Coronary artery (tissue), 2 donors: ENCODE measurements at places on chromosomes 6 and 20.

GRCh38 chr6:27766405-27766804, 145.8 kb downstream of the OR2B2 start:
- DNase-seq, result no peak

DNA sequence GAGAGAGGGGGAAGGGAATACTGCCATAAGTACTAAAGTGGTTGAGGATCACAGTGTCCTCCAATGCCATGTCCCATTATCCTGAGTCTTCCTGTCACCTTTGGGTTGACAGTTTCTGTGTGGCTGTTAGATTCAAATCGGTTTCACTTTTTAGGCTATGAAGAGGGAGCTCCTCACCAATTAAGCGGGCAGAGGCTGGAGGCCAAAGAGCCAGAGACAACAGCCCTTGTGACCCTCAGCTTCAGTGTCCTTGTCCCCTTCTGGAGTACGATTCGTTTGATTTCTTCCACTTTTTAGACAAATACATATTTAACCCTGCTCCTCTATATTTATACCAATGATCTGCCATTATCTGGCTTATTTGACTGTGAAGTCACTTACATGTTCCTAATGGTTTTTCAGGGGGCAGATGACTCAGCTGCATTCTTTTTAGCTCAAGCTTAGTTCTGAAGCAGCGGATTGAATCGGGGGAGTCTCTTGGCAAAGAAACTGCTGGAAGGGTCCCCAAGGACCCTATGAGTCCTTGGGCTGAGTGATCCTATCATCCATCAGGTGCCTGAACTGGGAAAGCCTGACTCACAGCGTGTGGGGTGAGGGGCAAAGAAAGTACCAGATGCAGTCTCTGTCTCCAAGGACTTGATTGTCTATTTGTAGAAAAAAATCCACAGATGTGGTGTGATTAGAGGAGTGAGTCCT, 18.2 kb downstream of the FERMT1 start:
- no peak for DNase-seq

DNA sequence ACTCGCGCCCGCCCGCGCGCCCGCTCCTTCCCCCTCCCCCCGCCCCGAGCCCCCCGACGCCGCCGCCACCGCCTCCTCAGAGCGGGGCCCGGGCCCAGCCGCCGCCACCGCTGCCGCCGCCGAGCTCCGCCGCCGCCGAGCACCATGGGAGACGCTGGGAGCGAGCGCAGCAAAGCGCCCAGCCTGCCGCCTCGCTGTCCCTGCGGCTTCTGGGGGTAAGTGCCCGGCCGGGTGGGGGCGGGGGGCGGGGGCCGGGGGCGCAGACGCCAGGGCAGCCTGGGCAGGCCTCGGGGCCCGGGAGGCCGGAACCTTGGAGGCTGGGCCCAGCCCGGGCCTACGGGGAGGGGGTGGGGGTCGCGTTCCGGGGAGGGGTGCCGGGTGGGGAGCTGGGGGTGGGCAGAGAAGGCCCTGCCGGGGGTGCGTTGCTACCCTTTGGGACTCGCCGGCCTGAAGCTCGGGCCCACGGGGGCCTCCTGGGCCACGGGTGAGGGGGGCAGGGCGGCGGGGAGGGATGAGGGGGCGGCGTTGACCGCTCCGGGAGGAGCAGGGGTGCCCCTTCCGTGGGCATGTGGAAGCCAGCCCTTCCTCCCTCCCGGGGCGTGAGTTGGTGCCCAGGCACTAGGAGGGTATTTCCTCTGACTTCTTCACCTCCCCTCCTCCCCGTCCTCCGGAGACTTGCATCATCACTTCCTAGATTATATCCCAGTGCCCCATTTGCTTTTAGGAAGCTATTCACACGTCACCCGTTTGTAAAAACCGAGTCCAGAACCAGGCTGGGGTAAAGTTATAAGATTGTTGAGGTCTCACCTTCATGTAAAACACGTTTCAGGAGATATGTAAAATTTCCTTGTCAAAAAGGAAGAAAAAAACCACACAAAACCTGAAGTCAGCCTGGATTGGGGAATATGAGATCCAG, 533 bp downstream of the ZFAND3 start:
- DNase-seq, result peak; percentile 79

GRCh38 chr6:87099472-87099871, 4.6 kb upstream of the CGA start:
- DNase-seq, result no peak

DNA sequence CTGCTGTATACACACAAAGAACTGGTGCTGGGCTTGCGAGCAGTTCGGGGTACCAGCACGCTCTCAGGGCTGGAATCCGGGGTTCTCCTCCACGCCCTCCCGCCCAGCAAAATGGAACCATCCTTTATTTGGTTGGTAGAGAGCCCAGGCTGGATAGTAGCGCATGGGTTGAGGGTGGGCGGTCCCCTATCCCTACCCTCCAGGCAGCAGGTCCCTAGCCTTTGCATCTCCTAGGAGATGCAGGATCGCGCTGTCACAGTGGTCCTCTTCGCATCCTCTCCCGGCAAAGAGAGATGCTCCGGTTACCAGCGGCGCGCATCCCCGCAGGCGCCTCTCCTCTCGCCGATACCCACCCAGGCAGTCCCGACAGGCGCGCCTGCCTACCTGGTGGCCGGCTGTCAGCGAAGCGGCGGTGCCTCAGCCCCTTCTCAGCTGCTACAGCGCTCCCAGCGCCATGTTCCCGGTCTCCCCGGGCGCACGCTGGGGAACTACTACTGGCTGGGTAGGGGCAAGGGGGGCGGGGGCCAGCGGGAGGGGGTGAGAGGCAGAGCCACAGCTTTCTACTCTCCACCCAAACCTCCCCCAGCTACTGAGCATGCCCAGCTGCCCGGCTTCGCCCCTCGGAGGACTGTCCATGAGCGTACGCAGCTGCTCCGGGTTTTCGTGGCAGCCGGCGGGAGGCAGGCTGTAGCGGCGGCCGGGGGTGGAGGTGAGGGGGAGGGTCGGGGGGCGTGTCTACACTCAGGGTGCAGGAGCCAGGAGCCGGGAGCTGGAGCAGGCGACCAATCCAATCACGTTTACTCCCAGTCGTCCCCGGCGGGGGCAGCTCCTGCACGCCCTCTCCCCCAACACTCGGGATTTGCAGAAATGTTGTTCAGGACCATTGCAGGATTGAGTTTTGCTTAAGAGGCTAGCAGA, at the start of gene PAK5:
TSS of gene PAK5 (minus strand) at position 699 of the 918 bp plus-strand sequence. CDS start 194,748 bp downstream, outside the sequence.
- peak; percentile 56 for DNase-seq

GRCh38 chr6:110664933-110665332, 150.3 kb downstream of the CDK19 start:
- DNase-seq, result no peak

DNA sequence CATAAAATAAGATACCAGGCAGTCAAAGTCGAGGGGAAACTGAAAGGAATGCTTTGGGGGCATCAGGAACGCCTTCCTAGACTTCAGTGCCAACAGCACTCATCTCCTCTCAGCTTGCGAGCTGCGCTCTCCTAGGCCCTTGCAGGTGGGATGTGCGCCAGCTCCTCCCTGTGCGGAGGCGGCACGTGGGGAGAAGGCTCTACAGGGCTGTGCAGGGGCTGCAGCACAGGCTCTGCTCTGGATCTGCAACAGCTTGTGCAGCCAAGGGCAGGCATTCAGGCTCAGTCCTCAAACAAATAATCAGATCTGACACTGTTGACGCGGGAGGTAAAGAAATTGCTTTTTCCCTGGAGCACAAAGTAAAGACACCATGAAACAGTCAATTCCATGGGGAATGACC, 144.8 kb downstream of the TTLL2 start:
- DNase-seq, result no peak

DNA sequence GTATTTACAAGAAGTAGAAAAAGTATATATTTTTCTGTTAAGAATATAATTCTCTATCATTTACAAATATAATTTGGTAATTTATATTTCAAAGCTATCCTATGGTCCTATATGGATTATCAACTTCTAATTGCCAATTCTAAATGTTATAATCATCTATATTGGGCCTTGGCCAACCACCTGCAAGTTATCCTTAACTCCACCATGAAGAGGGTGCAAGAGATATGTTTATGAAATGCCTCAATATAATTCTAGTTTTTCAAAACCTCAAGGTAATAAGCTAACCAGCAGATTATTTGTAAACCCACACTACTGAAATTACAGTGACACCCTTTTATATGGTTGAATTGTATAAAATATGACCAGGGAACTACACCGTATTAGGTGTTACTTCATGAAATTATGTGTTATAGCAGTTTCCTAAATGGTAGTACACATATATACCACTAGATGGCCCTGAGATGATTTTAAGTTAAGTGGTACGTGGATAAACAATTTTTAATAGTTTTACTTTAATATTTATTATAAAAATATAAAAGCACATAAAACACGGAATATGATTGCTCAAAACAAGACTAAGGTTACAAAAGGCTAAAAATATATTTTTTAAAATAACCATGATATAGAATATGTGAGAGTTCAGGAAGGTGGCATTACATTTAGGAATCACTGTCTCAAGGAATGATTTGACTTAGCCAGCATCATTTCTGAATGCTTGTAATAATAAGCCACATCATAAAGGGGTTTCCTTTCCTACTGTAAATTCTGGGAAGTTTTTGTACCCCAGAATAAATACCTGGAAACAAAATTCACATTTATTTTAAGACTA, 9.8 kb upstream of the PNISR start:
- DNase-seq, result no peak

- DNase-seq, result no peak
These were observed 440.3 kb upstream of the HS3ST5 start for GRCh38 chr6:114783083-114783482.

DNA sequence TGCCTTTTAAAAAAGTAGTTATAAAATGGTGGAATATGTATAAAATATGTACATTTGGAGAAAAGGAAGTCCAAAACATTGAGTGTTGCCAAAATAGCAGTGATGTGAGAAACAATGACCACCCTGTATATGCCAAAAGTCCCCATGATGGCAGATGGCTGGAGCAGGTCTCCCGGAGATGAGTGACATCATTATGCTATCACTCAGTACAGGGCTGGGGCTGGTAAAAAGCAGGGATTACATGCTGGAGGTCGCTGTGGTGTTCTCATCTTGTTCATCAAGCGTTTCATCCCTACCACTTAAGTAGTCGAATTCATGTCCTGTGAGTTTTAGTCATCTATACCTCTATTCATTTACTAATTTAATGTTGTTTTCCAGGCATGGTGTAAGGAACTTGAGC, 315.3 kb upstream of the SLC35B3 start:
- no peak for DNase-seq

- no peak for DNase-seq
These were observed 115.5 kb downstream of the CDK19 start for GRCh38 chr6:110699780-110700179.

DNA sequence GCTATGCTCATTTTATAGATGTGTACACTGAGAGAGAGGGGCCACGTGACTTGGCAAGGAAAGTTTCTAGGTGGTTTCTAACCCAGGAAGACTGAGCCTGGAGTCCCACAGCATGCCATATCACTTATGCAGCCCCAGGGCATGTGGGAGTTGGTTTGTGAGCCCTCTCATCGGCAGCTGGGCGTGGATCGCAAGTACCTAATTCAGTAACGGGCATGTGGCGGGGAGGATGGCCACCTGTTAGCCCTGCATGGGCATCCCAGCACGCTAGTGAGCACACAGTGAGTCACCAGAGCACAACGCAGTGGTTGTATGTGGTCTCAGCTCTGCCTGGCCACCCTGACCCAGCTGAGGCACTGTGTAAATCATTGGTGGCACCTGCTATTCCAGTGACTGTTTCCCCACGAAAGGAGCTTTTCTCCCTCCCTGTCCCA, 88.3 kb downstream of the NINL start:
- no peak for DNase-seq

DNA sequence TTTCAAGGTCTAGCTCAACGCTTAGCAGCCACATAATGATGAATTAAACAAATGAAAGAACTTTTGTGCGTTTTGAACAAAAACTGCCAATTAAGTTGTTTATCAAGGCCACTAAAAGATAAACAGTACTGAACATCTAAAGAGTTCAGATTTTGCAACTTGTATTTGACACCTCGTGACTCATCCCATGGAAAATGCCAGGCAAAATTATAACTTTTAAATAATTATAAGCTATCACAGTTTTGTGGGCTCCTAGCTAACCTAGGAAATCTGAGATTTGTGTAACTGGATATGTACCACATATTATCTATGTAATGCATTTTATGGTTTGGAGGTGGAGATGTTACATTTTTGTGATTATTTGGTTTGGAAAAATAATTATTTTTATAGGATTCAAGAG, 9.6 kb upstream of the BAG2 start:
- no peak for DNase-seq

- DNase-seq, result no peak
These were observed 622.4 kb downstream of the HTR1B start for GRCh38 chr6:76840865-76841264.

DNA sequence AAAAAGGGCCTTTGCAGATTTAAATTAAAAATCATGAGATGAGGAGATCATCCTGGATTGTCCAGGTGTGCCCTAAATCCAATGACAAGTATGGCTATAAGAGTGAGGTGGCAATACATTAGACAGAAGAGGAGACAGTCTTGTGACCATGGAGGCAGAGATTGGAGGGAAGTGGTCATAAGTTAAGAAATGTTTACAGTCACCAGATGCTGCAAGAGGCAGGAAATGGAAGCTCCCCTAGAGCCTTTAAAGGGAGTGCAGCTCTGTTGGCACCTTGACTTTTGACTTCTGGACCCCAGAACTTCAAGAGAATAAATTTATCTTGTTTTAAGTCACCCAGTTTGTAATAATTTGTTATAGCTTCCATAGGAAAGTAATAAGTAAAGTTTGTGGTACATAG, 61.1 kb downstream of the HMGN3 start:
- DNase-seq, result no peak

- DNase-seq, result no peak
These were observed 8.9 kb upstream of the MICB start for GRCh38 chr6:31489086-31489485.

DNA sequence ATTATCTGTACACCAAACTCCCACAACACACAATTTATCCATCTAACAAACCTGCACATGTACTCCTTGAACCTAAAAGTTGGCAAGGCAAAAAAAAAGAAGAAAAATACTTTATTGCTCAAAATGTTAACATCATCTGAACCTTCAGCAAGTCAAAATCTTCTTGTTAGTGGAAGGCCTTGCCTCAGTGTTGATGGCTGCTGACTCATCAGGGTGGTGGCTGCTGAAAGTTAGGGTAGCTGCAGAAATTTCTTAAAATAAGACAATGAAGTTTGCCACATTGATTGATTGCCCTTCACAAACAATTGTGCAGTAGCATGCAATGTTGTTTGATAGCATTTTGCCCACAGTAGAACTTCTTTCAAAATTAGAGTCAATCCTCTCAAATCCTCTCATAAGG, 2.7 kb upstream of the WFDC11 start:
- DNase-seq, result no peak

GRCh38 chr6:149820506-149820905, 43.7 kb downstream of the LRP11 start:
- no peak for DNase-seq

GRCh38 chr6:141451511-141452353, 681.0 kb upstream of the GJE1 start:
- DNase-seq, result no peak

DNA sequence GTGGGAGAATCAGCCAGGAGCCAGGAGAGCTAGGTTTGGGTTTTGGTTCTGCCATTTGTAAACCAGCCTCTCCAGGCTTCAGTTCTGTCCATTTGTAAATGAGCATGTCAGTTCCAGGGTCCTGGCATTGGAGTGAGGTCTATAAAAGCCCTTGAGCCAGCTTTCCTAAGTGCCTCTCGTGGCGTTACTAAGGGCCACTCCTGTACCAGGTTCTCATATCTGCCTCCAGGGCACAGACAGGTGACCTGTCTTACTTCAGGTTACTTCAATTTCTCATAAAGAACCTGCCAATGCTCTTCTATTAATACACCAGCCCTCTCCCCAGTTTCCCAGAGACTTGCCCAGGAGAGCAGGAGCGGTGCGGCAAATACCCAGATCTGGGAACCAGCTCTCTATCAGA, 101.9 kb downstream of the VEGFA start:
- DNase-seq, result no peak
